NCI-H226 (cell line): ENCODE measurements at places on chromosomes 12 and 14.
A peak's percentile ranks its signal among the peaks of the same experiment; 100 is the strongest.

DNA sequence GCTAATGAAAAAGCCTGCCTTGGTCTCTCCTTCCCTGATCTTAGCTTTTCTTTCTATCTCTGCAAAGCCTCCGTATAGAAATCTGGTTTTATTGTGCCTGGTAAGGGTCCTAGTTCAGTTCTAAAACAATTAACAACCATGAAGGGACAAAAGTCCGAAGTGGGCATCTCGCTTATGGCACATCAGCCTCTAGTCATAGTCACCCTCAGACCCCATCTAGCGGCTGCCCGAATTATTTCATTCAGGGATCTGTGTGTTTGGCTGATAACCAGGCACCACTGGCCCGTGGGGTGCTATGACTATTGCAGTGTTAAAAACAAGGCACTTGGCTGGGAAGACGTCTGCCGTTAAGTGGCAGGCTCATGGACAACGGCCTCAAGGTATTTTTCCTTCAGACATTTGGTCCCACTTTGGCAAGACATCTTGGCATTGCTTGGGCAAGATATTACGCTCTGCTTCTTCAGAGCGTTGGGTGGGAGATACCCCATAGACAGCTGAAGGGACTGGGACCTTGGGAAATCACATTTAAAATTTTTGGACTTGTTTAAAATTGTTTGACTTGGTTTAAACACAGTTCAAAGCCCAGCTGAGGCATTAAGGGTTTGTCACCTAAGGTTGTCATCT lies 87.1 kb downstream of the SINHCAF start:
- peak; percentile 30 for DNase-seq

GRCh38 chr14:98684468-98684867 lies 587.5 kb downstream of the BCL11B start:
- DNase-seq, result no peak

DNA sequence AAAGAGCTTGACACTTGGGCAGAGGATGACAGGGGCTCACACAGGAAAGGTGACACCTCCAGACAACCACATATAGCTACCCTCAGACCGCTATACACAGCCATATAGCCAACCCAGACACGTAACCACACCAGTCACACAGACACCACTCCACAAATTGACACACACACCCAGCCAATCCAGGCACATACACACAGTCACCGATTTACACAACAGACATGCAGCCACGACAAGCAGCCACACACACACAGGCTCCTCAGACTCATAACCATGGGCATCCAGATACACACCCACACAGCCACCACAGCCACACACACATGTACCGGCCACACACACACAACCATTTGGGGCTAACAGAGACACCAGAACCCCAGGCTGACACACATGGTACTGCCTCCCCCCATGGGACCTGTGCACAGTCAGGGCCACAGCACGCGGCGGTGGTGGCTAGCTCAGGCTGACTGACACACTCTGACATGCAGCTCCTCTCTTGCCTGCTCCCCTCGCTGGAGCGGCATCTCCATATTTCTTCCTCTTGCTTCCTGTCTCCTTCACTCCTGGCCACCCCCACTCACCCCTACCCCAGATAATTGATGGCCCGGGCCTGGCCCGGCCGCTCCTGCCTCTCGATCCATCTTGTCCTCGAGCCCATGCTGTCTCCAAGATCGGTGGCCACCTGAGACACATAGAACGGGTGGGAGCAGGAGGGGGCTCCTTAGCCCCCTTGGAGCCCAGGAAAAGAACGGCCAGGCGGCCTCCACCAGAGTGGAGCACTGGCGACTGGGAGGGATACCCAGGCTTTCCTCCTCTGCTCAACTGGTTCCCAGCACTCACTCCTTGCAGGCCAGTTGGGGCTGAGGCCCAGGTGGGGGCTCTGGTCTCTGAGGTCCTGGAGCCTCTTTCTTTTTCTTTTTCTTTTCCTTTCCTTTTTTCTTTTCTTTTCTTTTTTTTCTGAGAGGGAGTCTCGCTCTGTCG lies 6.0 kb upstream of the SHMT2 start:
- DNase-seq, result no peak

DNA sequence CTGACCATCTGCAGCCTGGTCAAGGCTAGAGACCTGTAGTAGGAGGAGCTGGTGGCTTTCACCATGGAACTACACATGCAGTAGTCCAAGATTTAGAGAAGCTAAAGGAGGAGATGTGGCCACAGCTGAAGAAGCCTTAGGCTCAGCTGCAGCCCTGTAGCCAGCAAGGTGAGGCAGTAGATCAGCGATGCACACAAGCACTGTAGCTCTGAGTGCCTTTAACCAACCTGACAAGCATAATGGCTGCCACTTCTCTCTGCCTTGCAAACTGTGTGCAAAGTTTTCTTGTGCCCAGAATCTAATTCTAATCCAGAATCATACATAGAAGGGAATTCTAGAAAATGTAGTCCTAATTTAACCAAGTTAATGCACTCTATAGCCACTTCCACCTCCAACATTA lies 159.0 kb upstream of the ARID2 start:
- DNase-seq, result no peak

DNA sequence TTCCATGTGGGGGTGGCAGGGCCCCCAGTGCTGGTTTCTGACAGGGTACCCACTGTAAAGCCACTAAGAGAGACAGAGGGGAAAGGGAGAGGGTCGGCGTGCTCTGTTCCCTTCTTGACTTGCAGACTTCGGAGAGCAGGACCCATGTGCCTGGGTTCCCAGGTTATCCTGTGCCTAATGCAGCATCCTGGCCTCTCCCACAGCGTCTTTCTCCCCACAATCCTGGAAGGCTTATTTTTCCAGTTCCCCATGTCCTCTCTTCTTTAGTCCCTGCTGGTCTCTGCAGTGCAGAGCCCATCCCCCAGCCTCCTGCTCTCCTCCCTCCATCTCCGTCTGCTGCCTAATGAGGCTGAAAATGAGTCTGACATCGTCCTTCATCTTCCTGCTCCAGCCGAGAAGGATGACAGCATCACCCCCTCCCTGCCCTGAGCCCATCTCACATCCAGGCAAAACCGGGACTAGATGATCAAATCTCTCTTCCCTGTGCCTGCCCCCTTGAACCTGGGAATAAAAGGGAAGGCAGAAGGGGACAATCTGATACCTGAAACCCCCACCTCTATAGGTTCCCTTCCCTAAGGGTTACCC lies 15.1 kb downstream of the CALCOCO1 start:
- no peak for DNase-seq

DNA sequence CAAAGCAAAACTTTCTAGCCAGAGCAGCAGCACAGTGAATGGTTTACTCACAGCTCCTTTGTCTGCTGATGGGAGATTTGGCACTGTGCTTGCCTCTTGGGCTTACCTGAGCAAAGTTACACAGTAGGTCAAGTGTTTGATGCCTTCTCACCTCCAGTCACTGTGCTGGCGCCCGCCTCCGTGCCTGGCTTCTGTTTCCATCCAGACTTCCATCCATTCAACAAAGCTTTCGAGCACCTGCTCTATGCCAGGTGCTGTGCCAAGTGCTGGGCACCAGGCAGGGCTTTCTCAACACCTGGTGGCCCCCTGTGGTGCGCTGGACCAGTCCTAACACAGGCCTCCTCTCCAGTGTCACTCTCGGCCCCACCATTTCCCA lies 199.2 kb upstream of the EEA1 start:
- no peak for DNase-seq

DNA sequence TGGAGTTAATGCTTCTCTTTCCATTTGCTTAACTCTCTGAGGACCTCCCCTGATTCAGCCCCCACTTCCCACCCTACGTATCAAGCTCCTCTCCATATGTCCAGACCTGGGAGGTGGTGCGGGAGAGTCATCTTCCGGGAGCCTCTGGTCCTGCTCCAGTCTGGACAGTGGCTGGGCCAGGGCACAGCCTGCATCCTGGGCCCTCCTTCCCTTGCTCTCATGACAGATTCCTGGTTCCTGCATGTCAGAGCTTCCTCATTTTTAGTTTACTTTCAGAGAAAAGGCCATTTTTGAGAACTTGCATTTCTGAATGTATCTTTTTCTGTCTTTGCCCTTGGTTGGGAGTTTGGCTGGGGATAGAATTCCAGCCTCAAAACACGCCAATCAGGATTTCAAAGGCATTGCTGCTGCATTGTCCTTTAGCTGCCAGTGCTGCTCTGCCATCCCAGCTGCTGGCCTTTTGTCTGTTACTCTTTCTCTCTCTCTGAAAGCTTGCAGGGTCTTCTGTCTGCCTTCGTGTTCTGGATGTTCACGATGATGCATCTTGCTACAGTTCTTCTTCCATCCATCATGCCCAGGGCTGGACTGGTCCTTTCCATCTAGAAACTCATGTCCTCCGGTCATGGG lies 54.7 kb downstream of the SLC6A12 start:
- DNase-seq, result no peak

DNA sequence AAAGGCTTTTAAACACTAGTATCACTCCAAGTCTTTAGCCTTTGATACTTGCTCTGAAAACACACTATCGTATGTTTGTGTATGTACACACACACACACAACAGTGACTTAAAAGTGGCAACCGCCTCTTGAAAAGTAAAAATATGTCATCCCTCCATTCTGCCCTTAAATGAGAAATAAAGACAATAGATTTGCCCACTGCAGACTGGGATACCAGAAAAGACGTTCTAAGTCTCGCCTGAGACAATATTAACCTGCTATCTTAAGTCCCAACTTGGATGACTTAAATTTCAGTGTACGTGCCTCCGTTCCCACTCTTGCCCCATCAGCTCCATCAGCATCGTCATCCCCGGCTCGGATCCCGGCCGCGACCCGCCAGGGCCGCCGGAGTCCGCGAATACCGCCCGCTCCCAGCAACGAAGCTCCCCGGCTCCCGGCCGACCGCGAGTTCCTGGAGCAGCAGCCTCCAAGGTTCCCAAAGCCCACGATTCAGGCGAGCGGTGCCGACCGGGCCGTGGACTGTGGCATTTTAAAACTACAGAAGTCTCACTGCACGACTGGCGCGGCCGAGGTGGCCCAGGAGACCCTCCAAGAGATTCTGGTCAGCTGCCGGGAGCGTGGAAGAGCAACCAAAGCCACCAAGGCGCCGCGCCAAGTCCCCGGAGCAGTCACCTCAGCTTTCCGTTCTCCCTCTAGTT lies 2.8 kb upstream of the ARID2 start:
- no peak for DNase-seq

DNA sequence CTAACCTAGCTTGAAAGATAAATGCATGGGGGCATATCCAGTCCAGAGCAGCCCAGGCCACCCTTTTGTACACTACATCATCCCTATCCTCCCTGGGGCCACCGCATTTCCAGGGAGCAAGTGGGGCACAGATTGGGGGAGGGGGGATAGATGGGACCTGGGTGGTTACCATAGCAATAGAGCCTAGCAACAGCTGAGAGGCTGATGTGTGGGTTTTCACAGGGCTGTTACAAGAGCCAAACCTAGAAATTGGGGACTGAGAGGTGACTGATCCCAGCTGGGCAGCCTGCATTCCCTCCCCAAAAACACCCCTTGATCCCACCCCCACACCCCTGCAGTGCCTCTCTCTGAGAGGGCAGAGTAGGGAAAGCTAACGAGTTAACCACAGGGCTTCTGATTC lies 3.7 kb upstream of the ZNF384 start:
- DNase-seq, result no peak

GRCh38 chr14:74240794-74241651 lies 1.8 kb downstream of the VSX2 start:
- DNase-seq, result no peak

GRCh38 chr12:130970908-130971233 lies 17.2 kb downstream of the ADGRD1 start:
- DNase-seq, result no peak

- DNase-seq, result no peak
These were observed 881 bp upstream of the PUS1 start for GRCh38 chr12:131928080-131928710.

DNA sequence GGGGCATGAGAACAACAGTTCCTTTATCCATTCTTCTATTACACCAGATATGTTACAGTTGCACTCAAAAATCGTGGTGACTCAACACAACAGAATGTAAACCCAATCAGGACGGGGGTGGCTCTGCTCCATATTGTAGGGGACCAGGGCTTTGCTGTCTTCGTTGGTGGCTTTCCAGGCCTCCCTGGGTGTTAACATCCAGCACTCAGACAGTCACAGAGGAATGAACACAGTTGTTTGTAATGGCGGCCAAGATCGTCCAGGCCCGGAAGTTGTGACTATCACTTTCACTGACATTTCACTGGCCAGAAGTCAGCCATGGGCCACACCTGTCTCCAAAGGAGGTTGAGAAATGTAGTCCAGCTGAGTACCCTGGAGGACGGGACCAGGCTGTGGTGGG lies 204.1 kb downstream of the CACNA1C start:
- DNase-seq, result no peak

DNA sequence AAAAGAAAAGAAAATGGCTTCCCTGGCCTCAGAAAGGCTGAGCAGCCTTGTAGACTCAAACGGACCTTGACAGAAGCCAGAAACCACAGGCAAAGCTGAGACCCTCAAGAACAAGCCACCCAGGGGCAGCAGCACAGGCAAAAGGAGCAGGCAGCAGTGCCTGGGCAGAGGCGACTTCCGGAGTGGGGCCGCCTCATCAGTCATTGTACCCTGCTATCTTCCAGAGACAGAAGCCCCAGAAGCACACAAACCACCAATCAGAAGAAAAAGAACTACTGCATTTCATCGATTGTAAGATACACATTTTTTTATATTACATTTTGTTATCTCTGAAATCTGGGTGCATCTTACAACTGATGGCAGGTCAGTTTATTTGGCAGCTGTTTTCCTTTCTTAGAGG lies 58.2 kb upstream of the ZFP36L1 start:
- DNase-seq, result no peak

DNA sequence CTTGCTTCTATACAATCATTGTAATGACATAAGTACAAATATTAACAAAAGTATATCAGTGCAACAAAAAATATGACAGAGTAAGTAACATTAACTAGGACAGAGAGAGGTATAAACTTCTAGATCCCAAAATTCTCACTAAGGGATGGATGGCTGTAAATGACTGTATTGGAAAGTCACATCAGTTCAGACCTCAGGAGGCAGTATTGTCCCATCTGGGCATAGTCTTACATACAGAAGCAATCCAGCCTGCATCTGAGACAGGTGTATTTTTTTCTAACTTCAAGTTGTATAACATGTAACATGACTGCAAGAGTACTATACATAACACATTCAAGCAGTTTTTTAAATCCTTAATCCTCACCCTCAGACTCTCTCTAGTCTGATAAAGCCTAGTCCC lies 99.0 kb downstream of the GARIN6 start:
- no peak for DNase-seq

GRCh38 chr14:22852940-22853767 lies 16.8 kb downstream of the MMP14 start:
- peak; percentile 70 for DNase-seq

DNA sequence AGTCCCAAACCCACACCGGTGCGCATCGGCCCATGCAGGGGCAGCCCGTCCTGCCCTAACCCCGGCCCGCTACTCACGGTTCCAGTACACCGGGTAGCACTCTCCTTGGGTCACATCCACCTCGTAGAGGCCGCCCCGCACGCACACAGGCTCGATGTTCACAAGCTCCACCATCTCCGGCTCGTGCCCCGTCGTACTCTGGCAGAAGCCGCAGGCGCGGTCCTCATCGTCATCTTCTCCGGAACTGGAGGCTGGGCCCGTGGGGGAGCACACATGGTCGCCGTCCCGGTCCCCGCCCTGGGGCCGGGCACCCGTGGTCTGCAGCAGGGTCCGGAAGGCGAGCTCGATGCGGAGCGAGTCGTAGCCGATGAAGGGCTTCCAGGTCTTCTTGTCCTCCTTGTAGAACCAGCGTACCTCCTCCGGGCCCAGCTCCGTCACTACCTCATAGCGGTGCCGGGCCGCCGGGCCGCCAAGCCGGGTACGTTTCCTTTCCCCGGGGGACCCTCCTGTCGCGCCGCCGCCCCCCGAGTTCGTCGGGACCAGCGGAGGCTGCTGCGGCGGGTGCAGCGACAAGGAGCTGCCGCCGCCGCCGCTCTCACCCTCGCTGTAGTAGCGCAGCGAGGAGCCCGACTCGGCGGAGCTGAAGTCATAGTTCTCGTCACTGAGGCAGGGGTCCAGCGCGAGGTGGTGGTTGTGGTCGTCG lies 788 bp downstream of the DDHD1 start:
- no peak for DNase-seq
